Activated CD4-positive, alpha-beta T cell treated with anti-CD3 and anti-CD28 coated beads for 48 hours (primary cell): ENCODE measurements at places on chromosomes 5 and 9.
A peak's percentile ranks its signal among the peaks of the same experiment; 100 is the strongest.

DNA sequence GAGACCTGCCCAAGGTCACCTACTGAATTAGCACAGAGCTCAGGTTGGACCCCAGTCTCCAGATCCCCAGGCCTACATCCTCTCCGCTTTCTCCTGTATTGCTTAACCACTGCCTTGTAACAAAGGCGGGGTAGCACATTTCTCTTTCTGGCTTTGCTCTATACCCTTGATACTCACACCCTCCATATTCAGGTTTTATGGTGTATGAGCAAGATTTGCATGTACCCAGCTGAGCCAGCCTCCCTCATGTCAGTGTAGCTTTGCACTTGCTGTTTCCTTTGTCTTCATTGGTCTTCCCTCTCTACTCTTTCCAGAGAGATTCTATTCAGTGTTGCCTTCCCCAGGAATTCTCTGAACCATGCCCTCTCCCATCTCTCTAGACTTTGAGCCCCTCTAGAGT lies 19.6 kb upstream of the ZCCHC7 start:
- DNase-seq = no peak

DNA sequence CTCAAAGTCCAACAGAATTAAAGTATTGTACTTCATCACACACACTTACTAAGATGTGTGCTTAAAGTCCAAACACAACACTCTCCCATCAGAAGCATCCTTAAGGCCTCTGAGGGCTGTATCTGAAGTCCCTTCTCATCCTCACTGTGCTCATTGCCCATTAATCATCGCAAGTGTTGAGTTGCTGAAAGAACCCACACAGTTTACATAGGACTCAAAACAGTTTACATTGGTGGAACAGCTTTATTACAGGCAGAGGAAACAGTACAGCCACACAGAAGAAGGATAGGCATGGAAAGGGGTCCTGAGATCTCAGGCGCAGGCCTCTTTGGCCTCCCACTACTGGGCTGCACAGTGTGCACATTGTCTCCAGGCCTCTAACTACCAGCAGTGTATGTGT lies 113.4 kb downstream of the CMYA5 start:
- no peak for DNase-seq

DNA sequence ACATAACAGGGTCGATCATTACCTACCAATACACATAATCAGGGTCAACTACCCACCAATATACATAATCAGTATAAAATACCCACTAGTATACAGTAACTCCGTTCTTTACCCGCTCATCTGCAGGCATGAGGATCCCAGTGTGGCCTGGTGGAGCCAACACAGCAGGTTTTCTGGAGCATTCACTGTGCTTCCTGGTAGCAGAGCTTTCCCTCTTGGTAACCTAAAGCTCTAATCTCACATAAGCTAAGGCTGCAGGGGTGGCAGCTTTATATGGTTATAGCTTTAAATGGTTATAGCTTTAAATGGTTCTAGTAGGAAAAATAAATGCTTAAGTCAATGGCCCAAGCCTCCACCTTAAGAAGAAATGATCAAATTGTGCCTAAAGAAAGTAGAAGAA lies 11.9 kb downstream of the LCN1 start:
- DNase-seq = no peak

DNA sequence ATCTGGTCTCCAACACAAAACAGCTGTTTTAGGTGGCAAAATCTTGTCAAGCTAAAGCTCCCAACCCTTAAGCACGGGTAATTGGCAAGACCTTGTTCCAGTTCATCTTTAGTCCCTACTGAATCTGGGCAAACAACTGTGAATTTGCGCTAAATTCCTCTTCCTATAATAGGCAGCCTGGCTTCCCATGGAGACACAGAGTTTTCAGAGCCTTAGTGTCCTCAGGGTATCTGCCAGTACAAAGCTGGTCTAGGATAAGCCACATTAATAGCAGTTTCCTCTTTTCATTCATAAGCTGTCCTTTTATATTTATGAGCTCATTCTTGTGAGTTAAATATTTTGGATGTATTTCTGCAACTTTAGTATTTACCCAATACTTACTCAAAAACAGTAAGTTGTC lies 59.5 kb downstream of the FGF10 start:
- no peak for DNase-seq

DNA sequence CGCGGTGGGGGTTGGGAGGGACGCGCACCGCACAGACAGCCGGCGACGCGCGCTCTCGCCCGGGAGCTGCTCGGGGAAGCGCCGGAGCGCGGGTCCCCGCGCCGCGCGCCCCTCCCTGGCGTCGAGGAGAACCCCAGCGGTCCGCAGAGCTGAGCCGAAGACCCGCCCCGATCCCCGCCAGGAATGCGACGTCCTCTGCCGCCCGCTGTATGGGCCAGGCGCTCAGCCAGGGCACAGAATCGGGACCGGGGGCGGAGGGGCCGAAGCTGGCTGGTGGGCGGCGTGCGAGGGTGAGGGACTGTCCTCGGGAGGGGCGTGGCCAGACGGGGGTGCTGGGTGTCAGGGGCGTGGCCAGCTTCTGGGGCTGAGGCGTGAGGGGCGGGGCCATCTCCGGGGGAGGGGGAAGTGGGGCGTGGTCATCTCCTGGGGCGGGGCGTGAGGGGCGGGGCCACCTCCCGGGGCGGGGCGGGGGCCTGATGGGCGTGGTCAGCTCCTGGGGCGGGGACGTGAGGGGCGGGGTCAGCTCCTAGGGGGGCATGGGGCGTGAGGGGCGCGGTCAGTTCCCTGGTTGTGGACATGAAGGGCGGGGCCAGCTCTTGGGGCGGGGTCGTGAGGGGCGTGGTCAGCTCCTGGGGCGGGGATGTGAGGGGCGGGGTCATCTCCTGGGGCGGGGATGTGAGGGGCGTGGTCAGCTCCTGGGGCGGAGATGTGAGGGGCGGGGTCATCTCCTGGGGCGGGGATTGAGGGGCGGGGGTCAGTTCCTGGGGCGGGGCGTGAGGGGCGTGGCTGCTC lies 965 bp downstream of the PTGDS start:
- peak; percentile 81 for DNase-seq
